ENCODE measurements at places on chromosomes 2 and 18.

GRCh38 chr18:10213526-10213925 lies 240.9 kb upstream of the APCDD1 start:
- peak; percentile 58 for DNase-seq

DNA sequence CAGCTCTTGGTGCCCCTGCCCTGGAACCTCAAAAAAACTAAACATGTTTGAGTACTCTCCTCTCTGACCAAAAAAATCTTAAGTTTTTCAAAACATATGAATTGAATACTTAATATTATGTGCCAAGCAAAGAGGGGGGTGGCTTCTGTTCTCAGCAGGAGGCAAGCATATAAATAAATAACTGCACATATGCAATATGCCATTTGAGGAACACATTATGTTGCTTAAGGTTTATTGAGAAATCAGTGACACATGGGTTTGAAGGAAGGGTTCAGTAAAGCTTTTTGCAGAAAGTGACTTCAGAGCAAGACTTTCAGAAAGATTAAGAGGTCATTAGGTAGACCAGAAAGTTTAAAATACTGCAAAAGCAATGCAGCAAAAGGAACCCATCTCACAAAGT lies 429.2 kb downstream of the TDRD15 start:
- DNase-seq, result no peak

- no peak for DNase-seq
These were observed 130.4 kb downstream of the NRXN1 start for GRCh38 chr2:50901510-50901909.

DNA sequence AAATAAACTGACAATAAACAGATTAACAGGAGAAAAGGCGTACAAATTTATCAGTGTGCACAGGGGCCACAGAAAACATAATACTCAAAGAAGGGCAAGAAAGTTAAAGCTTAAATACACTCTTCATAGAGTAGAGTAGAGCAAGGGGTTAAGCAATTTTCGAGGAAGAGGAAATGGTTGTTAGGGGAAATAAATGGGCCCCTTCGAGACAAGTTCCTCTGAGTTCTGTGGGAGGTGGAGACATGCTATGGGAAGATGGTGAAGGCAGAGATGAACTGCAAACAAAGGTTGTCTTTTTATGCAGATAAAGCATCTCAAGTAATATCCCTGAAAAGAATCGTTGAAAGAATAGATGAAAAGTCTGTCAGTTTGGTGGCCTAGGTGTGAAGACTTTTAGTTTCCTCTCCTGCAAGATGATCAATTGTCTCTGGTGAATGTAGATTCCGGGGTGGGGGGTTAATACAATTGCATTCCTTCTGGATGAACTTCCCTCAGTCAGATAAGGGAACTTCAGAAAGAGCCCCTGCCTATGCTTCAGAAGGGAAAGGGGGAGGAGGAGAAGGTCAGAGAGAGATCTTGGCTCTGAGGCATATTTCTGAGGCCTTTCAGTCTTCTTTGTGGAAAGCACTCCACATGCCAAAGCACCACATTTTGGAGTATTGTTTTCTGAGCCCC lies 127.0 kb downstream of the METTL4 start:
- no peak for DNase-seq

GRCh38 chr2:144348846-144349245 lies 171.1 kb downstream of the ZEB2 start:
- DNase-seq, result no peak

DNA sequence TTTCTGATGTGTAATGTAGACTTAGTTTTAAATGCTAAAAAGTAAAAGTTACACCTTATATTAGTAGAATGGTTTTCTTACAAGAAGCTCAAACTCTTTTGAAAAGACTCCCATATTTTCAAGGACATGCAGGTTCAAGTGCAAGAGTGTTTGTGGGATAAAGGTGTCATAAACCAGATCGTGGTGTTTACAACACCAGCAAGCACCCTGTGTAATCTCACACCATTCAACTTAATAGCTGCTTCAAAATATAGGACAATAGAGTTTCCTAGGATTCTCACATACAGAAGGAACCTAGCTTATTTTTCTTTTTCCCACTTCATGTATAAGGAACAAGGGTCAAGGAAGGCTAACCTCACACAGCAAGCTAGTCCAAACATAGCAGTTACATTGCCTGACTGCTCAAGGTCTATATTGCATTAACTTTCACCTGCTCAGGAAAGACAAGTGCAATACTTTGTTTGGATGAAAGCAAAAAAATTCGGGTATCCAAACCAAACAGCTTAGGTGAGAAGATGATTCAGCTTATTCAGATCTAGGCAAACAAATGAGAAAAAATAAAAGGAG lies 172.3 kb downstream of the IKZF2 start:
- DNase-seq, result no peak

GRCh38 chr2:8235419-8235818 lies 446.4 kb upstream of the ID2 start:
- DNase-seq, result no peak

Data from activated CD4-positive, alpha-beta T cell treated with anti-CD3 and anti-CD28 coated beads, Interleukin-10, Interleukin-2, amounts not matched to agents 100 ng/mL and 50 ng/mL, durations not matched to agents 16 hours and 8 hours (primary cell).